ENCODE measurements at places on chromosomes 7 and 10. TPM values are rescaled to one million over a fixed set of nuclear protein-coding genes. Genes with fewer than 3 reads are reported as not detected.

GRCh38 chr10:48798481-48799254, 114.0 kb downstream of the WDFY4 start:
- peak overlapping the region; percentile 43 for H3K27ac ChIP-seq
- peaks cover 8% of the 10 kb centered on the region for H3K36me3 ChIP-seq
- no peak for DNase-seq
- H3K4me3 ChIP-seq = no peak overlapping the region
- H3K27me3 ChIP-seq = no peaks in the 10 kb centered on the region

DNA sequence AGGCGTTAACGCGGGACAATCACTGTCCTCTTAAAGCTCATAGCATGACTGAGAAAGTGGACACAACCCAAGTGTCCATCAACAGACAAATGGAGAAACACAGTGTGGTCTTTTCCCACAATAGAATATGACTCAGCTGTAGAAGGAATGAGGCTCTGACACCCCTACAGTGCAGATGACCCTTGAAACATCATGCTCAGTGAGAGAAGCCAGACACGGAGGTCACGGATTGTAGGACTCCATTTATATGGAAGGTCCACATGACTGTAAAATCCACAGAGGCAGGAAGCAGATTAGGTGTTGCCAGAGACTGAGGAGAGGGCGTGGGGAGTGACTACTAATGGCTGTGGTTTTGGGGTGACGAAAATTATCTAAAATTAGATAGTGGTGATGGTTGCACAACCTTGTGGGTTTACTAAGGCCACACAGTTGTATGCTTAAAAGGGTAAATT, 6.1 kb upstream of the NCAPG2 start:
- peaks cover 11% of the 10 kb centered on the region for H3K36me3 ChIP-seq
- H3K27ac ChIP-seq = peak overlapping the region; percentile 52
- peaks cover 18% of the 10 kb centered on the region for H3K4me1 ChIP-seq
- no peak for DNase-seq

DNA sequence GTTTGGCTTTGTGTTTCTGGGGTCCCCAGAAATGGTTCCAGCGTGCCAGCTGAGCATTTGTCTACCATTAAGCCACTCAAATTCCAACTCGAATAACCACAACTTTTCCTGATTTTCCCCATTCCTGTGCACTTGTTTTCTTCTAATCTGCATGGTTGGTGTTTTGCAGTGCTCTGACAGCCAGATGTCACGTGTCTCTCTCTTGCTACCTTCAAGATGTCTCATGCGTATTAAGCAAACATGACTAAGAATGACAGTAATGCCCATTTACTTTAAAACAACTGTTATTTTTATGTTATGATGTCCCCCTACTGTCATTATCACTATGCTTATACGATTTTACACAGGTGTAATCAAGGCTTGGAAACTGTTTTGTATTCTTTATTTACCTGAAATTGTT, 35.2 kb upstream of the MXI1 start:
- DNase-seq = no peak
- no peak overlapping the region for H3K4me3 ChIP-seq
- no peak overlapping the region for H3K27ac ChIP-seq
- H3K27me3 ChIP-seq = peaks cover 83% of the 10 kb centered on the region
- H3K36me3 ChIP-seq = no peaks in the 10 kb centered on the region
- H3K4me1 ChIP-seq = peaks cover 23% of the 10 kb centered on the region

GRCh38 chr7:30162622-30163124, 27.9 kb downstream of the MTURN start:
- no peaks in the 10 kb centered on the region for H3K27me3 ChIP-seq
- peak overlapping the region; percentile 71 for H3K4me3 ChIP-seq
- H3K36me3 ChIP-seq = no peaks in the 10 kb centered on the region
- peak overlapping the region; percentile 84 for H3K27ac ChIP-seq
- DNase-seq = no peak
- H3K4me1 ChIP-seq = peaks cover 55% of the 10 kb centered on the region

DNA sequence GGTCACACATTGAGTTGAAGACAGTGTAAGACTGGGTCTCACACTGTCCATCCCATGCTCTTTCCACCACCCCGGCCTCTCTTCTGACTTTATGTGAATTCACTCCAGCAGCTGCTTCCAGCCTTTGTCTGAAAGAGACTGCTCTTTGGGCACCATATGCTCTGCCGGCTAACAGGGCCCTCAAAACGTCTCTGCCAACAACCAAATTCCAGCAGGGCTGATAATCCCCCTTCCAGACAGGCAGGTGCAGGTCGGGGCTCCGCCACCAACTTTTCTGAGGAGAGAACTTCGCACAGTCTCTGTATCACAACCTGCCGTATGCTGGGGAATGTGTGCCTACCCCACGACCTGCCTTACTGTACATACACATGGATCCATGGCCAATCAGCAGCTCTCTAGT, 64.3 kb downstream of the PLXNA4 start:
- peaks cover 40% of the 10 kb centered on the region for H3K36me3 ChIP-seq
- H3K4me1 ChIP-seq = peaks cover 40% of the 10 kb centered on the region
- no peak overlapping the region for H3K27ac ChIP-seq

GRCh38 chr10:102229810-102230263, 3.7 kb downstream of the ELOVL3 start:
- H3K36me3 ChIP-seq = no peaks in the 10 kb centered on the region
- no peak overlapping the region for H3K27ac ChIP-seq
- peaks cover 50% of the 10 kb centered on the region for H3K27me3 ChIP-seq
- peak overlapping the region; percentile 80 for H3K4me3 ChIP-seq
- H3K4me1 ChIP-seq = peaks cover 18% of the 10 kb centered on the region

The FGFBP3 gene
- total RNA-seq = 2.9 TPM

The GSTO1 gene
- total RNA-seq = 92.2 TPM

The GDF10 gene
- 0.11 TPM for total RNA-seq

The ASB4 gene
- not detected for total RNA-seq
